ENCODE measurements at places on chromosomes 3 and 15.

DNA sequence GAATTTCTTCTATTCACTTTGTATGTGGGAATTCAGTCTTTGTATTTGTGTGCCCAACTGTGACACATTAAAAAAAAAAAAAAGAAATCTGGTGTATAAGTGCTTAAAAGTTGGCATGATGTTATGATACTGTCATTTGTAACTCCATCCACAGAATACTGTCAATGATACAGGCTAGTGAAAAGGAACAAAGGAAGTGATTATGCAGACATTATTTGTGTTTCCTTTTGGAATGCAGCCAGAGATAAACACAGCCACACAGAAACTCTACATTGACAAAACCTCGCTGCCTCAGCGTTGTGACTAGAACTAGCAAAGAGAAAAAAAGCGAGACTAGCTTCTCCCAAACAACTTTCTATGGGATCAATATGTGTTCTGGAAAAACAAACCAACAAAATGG lies 519.2 kb upstream of the AGTR1 start:
- no peak for DNase-seq

DNA sequence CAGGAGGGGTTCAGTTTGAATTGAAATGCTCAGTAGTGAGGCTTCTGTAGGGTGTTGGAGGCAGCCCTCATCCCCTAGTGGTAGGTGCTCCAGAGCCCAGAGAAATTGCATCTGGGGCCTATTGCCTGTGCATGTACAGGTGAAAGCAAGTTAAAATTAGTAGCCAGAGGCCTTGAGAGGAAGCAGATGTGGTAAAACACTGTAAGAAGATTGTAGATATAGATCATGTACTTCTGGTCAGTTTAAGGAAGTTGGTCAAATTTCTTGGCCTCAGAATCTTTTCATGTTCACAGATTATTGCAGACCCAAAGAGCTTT lies 34.6 kb downstream of the IGSF10 start:
- no peak for DNase-seq

DNA sequence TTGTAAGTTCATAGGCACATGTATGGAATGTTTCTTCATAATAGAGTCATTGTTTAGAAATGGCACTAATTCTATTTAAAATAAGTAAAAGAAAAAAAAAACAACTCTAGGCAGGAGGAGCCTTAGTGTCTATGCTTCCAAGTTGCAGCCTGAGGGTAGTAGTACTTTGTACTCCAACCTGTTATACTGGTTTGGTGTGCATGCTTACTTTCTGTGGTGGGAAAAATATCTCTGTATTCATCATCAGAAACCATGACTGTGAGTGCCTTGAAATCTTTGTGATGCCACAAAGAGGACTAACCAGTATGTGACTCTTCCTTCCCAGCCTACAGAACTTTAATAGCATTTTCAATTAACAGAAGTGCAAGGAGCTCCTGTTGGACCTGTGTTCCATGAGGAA lies 4.4 kb downstream of the NAALADL2 start:
- DNase-seq = no peak

- no peak for DNase-seq
Measured at GRCh38 chr3:102454181-102454580, 19.4 kb downstream of the ZPLD1 start.

DNA sequence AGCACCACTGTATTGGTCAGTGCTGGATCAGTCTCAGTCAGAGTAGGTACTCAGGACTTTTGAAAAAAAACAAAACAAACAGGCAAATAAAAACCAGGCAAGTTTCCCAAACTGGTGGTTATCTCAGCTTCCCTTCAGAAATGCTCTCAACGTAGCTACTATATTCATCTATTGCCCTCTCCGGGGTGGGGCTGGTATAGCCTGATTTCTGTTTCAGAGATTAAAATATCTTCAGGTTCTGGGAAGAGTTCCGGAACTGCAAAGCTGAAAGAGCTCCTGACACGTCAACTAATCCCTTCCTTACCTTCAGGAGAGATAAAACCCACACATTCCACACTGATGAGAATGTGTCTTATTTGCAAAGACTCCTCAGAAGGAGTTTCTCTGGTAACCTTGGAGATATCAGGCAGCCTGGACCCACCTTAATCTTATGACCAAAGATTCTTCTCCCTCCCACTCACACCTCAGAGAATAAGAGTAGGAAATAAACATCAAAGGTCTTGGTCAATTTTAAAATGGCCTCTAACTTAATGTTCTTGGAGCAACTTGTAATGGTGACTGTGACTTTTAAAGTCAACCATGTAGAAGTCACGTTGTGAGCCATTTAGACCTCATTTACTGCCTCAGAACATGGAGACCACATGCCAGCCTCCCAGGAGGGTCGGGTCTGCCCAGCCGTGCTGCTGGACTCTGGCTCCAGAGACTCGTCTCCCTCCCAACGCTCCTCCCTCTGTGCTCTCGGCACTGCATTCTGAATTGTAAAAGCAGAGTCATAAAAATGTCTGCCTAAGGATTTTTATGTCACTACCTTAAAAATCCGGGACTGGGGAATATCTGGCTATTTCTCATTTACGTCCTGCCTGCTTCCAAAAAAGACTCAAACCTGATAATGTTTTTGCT lies 53.8 kb downstream of the CDCP1 start:
- no peak for DNase-seq

GRCh38 chr3:163773136-163773535 lies 1305.2 kb downstream of the SI start:
- DNase-seq = no peak

- no peak for DNase-seq
Measured at GRCh38 chr3:111733154-111733553, 125.9 kb upstream of the PHLDB2 start.

GRCh38 chr15:25062551-25063430 lies 108.0 kb downstream of the SNRPN start:
- DNase-seq = no peak

DNA sequence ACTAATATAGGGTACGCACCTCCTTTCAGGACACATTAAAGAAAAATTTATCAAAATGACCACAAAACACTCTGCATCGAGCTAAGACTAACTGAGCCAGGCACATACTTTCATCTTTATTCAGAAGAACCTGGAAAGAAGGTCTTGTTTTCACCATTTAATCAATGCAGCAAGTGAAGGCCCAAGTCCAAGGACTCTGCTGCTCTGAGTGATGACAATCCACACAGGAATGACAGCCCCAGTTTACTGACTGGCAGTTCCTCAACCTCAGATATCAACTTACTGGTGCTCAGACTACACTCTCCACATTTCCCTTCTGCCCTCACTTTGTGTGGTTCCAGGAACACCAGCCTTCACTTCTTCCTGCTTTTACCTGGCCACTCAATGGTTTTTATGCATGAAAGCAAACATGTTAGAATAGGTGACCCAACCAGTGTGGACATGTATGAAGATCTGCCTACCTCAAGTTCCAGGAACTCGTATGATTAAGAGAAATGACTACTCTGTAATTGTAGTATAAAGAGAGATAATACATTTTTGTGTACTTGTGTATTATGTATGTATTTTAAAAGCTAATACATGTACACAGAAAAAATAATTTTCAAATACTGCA lies 29.1 kb upstream of the RASA2 start:
- DNase-seq = no peak

DNA sequence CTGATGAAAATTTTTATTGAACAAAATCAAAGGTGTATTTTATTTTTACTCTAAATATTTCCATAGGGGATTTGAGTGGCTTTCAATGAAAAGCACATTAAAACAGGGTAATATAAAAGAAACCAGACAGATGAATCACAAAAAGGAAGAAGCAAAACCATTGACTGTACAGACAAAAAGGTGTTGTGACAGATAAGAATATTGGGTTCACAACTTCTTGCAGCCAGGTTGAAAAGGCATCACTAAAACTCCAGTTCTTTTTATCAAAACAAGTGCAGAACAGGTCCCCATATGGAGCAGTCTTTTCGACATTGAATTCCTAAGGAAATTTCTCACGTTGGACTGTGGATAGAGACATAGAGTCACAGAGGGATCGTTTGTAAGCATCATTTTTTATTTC lies 53.8 kb downstream of the AGTR1 start:
- DNase-seq = no peak

- no peak for DNase-seq
Measured at GRCh38 chr3:67647390-67647878, 7.0 kb downstream of the SUCLG2 start.

DNA sequence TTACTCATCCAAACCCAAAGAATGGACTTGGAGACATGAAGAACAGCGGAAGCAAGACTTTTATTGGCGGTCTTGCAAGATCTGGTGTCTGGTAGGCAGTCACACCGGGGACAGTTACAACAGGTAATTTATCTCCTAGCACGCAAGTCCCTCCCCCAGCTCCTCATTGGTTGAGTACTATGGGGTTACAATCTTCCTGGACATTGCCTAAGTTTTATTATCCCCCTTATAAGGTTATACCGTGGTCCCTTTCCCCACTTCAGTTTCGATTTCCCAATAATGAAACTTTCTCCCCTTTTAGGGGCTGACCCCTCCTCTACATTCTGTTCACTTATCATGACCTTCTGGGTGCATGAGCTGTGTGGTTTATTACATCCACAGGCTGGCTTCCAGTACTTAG lies 18.7 kb downstream of the ARL8B start:
- DNase-seq = no peak

GRCh38 chr15:82647045-82647834 lies at the start of gene CPEB1:
Gene CPEB1, minus strand, starts transcription at chr15:82647363. Its CDS starts 18,904 bp downstream, at chr15:82628459.
- no peak for DNase-seq

GRCh38 chr3:188914552-188914951 lies 257.2 kb upstream of the TPRG1 start:
- no peak for DNase-seq

GRCh38 chr15:62822228-62822627 lies 220.3 kb upstream of the TPM1 start:
- no peak for DNase-seq

DNA sequence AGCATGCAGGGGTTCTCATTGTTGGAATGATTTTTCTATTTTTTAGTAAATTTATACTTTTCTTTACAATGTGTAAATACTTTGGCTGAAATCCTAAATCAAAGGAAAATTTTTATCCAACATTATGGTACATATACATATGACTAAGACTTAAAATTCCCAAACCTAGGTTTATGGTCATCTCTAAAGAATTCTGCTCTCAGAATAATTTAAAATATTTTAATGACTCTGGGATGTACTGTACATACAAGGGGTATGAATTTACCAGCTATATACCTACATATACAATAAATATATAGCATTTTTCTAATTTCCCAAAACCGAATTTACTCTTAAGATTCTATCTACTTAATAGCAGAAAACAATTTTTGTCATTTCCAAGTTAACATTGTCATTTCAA lies 137.9 kb upstream of the POU1F1 start:
- no peak for DNase-seq

DNA sequence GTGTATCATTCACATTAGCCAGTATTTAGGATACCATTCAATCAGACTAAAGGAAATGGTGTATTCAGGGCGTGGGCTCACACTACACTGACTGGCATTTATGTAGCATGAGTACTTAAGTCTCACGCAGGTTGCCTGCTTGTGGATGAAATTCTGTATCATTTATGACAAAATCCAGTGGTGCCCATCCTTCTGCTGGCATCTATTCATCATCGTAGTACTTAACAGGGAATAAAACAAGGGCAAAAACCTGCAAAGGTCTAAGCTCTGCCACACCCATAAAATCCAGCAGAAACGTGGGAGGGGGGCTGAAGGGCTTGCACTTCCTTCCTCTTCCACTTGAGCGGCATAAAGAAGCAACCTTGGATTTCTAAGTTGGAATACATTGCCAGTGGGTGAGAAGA lies 2.7 kb downstream of the GAP43 start:
- DNase-seq = no peak

- DNase-seq = no peak
Measured at GRCh38 chr15:100133001-100133400, 208.8 kb downstream of the ADAMTS17 start.

- no peak for DNase-seq
Measured at GRCh38 chr3:80543154-80543553, 775.4 kb upstream of the ROBO1 start.

GRCh38 chr3:54870423-54870822 lies 57.4 kb downstream of the LRTM1 start:
- peak; percentile 39 for DNase-seq

DNA sequence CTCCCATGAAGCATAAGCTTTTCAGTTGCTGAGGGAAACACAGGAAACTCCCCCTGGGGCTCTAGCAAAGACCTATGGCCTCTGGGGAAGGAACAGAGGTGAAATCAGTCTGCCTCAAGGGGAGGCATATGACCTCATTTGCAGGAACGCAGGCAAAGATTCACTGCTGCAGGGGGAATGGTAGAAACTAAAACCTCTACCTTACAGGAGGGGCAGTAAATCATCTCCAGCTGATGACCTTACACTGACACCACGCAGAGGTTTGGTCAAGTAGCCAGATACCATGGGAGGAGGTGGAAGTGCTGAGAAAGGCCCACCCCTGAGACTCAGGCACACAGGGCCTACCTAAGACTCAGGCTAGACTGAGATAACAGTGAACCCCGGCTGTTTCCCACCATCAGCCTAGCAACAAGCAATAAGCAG lies 81.1 kb downstream of the RAD18 start:
- DNase-seq = no peak

DNA sequence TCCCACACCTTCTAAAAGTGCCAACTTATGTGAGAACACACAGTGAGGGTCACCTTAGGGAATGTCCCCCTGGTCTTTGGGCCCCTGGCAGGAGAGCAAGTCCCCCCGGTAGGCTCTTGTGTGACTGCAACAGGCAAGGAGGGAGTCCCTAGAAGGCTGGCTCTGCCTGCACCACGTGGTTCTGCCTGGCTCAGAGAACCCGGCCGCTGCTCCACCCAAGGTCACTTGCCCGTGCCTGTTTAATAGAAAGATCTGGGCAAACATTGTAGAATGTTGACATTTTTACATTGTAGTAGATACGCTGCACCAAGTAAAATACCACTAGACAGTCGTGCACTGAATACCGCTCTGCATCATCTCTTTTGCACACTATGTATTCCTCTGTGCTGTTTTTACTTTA lies 21.9 kb downstream of the GABRA5 start:
- no peak for DNase-seq

DNA sequence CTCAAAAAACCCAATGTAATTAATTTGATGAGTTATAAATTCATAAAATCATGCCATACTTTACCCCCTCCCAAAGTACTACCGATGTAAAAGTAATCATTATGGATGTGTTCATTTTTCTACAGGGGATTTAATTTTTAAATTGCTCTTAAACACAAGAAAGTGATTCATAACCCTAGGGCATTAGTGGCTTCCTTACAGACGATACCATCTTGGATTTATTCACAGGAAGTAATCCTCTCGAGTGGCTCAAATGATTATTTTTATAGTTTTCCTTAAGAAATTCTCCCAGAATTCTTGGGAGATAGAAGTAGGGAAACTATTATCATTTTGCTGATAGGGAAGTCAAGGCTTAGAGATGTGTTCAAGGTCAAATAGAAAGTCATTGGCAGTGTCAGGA lies 80.9 kb downstream of the PEX5L start:
- DNase-seq = no peak
